Stimulated activated CD4-positive, alpha-beta T cell treated with anti-CD3 and anti-CD28 coated beads, Interleukin-12 subunit alpha, Interleukin-12 subunit beta, amount 100 ng/mL, for 4 hours (primary cell): ENCODE measurements at places on chromosomes 1 and 21.

DNA sequence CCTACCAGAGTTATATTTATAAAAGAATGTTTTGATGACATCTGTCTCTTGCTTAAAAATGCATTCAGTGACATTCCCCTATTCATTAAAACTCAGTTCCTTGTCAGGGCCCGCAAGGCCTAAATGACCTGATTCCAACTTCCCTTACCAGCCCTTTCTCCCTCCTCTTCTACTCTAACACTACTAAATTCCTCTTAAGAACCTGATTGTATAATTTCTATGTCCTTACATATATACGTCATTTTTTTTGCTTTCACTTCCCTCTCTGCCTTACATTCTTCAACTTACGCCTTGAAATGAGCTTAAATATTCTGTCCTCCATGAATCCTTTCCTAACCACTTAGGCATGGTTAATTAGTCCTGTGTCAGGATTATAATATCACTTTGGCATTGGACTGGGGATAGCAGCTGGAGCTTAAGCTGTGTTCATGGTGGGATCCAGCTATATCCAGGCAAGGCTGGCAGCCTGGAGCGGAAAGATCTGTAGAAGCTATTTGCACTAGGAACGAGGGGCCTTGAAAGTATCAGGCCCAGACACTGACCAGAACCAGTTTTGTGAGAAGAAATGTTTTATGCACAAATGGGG, 360.2 kb upstream of the PTBP2 start:
- no peak for DNase-seq

GRCh38 chr1:55986003-55986402, 593.4 kb downstream of the PLPP3 start:
- DNase-seq: no peak

- no peak for DNase-seq
Measured at GRCh38 chr1:29465755-29466154, 229.4 kb downstream of the PTPRU start.

GRCh38 chr1:7943251-7943650, 2.6 kb upstream of the TNFRSF9 start:
- no peak for DNase-seq

- DNase-seq: no peak
Measured at GRCh38 chr1:243434594-243434993, 178.8 kb downstream of the SDCCAG8 start.

DNA sequence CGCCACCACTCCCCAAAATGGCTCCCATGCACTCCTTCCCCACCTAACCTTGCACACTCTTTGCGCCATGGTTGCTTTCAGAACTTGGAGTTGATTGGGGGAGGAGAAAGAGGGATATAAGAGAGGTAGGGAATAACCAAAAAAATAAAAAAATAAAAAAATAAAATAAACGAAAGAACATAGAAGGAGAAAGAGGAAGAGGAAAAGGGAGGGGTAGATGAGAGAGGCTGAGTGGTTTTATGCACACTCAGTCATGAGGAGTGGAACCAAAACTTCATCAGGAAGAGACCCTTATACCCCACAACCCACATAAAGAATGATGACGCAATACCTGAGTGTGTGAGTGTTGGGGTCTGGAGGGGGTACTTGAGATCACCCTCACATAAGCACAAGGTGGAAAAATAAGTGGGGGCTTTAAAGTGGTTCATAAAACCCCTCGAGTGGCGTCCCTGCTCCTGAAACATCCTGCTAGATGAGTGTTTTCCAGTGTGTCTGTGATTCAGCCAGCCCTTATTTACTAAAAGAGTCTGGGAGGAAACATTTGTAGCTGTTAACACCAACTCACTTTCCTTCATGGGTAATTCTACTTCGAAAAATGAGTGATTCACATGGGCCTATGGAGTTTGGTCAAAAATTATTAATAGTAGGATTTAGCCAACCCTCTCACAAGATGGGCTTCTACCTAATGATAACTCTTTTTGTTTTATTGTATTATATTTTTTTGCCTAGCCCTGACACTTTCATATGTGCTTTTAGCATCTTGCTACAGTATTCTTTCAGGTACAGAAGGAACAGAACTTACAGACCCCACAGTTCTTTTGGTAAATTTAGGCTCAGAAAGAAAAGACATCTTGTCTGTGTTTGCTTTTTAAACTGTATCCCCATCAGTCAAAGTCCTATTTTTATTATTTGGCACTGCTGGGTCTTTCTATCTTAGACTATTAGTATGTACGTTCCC, 5.2 kb downstream of the SLAMF1 start:
- DNase-seq: no peak

DNA sequence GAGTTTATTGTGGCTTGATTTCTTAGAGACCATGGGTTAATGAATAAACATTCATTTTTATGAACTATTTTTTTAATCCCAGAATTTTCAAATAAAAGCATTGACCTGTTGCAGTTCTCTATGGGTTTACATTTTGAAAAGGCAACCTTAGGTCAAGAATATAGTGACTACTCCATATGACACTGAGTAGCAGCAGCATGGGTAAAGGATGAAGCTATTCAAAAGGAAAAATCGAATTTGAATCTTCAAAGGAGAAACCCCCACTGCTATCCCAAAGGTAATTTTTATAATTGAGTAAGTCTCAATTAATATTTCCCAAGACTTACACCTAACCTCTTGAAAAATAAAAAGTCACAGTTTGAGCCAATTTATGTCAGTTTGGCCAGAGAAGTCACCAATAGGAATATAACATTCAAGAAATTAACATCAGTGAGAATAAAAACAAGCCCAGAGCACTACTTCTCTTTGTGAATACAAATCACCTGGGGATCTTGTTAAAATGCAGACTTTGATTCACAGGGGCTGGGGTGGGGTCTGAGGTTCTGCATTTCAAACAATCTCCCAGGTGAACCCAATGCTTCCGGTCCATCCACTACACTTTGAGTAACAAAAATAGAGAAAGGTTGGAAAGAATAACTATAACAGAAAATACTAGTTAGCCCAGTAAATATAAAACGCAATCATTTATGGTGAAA, 39.8 kb downstream of the USP1 start:
- no peak for DNase-seq
